Activated naive CD4-positive, alpha-beta T cell treated with Interleukin-2 at 50 U/mL for 16 hours (primary cell): ENCODE measurements at places on chromosomes 7 and 10.

DNA sequence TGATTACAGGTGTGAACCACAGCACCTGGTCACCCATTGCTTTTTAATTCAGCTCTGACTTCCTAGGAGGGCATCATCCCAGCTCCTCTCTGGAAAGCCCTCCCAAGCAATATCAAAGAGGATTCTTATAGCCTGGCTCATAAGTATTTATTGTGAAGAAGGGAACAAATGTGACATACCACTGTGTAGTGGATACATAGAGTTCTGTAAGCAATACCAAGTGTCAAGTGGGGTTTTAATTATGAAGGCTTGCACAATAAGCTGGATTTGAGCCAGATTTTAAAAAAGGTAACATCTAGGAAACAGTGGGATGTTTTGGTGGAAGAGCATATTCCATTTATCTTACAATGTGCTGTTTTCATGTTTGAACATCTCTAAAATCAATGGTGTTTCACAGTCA lies 19.0 kb upstream of the PRTFDC1 start:
- no peak for DNase-seq

DNA sequence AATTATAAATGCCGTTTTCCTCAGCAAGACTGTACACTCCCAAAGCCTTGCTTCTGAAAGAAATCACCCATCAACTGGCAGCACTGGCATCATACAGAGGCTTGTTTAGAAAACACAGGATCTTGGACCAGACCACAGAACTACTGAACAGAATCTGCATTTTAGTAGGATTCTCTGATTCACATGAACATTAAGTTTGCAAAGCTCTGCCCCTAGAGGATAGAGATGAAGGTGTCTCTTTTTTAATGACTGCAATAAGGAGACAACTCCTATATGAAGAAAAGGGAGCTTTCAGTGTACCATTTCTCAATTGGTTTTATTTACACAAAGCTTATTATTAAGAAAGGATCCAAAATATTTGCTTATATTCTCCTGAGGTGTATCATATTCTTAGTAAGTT lies 172.7 kb downstream of the AGMO start:
- no peak for DNase-seq

- no peak for DNase-seq
Measured at GRCh38 chr10:116669080-116669479, 48.3 kb downstream of the PNLIPRP2 start.

- no peak for DNase-seq
Measured at GRCh38 chr10:38157270-38157685, 63.1 kb downstream of the ZNF37A start.

- DNase-seq, result no peak
Measured at GRCh38 chr7:52140851-52141250, 824.2 kb upstream of the COBL start.

DNA sequence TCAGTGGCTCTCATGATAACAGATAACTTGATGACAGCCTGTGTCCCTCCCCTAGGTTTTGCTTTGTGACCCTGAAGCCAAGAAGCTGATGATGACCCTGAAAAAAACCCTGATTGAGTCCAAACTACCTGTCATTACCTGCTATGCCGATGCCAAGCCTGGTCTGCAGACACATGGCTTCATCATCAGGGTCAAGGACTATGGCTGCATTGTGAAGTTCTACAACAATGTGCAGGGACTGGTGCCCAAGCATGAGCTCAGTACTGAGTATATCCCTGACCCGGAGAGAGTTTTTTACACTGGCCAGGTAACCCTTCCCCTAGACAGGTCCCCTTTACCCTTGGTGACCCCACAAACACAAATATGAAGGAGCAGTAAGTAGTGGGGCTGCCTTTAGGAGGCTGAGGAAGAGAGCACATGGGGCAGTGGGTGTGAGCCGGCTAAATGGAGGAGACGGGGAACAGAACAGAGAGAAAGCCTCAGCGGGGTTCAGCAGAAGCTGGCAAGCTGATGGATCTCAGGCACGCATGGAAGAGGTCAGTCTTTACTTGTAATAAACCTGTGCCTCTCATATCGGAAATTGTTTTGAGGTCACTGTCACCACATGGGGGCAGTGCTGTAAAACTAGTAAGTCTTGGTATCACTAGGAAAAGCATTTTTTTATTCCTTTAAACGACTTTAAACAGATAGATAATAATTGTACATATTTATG lies 20.2 kb downstream of the PDCD11 start:
- peak; percentile 43 for DNase-seq

GRCh38 chr10:33273295-33274002 lies 61.0 kb downstream of the NRP1 start:
- DNase-seq, result no peak

- no peak for DNase-seq
Measured at GRCh38 chr7:30225863-30226613, 58.4 kb upstream of the ZNRF2 start.

DNA sequence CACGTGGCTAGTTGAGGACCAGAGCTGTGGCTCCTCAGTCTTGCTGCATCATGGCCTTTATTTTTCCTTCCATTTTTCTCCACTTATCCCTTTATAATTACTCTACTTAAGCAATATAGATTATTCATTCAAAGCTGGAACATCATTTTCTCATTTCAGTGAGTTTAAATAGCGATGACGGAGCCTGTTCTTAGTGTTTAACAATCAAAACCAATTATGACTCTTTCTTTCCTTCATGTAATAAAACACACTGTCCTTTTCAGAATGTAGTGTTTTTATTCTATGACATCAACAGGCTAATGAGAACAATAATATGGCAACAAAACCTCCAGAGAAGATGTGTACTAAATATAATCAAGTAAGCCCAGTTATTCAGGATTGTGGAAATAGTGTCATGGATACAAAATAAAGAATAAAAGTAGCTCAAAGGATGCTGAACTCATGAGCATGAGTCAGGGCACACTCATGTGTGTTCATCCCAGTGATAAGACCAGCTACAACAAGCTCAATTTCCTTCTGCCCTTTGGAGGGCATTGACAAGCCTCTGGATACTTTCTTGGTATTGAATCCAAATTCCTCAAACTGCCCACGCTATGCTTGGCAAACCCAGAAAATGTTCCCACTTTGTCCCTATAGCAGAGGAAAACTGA lies 188.4 kb downstream of the CYP26A1 start:
- DNase-seq, result no peak

- no peak for DNase-seq
Measured at GRCh38 chr7:30688718-30689221, 6.5 kb upstream of the CRHR2 start.

DNA sequence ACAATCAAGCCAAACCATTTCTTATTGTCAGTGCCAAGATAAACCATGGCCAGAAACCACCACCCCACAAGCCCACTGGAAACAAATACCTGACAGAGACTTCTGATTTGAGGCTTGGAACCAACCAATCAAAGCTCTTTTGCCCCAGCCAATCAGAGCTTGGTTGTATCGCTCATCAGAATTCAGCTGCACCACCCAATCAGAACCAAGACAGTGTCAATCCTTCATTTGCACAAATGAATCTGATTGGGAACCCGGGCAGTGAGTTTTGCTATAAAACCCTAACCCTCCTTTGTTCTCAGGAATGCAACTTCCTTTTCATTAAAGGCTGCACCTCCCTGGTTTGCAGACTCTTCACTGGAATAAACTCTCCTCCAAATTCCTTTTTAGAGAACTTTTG lies 87.4 kb downstream of the ELAPOR2 start:
- DNase-seq, result no peak

- DNase-seq, result no peak
Measured at GRCh38 chr7:87452279-87452678, 23.2 kb downstream of the ABCB4 start.

GRCh38 chr7:127949769-127950222 lies 81.4 kb downstream of the LRRC4 start:
- DNase-seq, result no peak

- no peak for DNase-seq
Measured at GRCh38 chr7:66769833-66770512, 29.4 kb downstream of the RABGEF1 start.

- no peak for DNase-seq
Measured at GRCh38 chr10:100357059-100357858, 10.2 kb downstream of the SCD start.

GRCh38 chr7:129376778-129377700 lies 57.2 kb upstream of the STRIP2 start:
- DNase-seq, result no peak

DNA sequence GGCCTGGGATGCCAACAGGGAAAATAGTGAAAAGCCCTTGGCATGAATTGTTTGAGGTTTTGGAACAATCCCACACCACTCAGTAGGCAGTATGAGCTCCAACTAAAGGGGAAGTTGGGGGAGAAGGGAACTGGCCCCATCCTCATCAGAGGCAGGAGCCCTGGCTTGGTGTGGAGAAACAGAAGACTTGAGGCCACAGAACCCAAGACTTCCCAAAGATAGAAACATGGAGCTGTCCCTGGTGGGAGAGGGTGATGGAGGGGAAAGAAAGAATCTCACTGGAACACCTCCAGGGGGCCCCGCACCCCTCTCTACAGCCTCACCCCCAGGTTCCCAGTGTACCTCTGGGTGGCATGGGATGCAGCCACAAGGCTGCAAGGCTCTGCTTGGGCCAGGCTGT lies 85.7 kb downstream of the VSTM4 start:
- DNase-seq, result no peak

DNA sequence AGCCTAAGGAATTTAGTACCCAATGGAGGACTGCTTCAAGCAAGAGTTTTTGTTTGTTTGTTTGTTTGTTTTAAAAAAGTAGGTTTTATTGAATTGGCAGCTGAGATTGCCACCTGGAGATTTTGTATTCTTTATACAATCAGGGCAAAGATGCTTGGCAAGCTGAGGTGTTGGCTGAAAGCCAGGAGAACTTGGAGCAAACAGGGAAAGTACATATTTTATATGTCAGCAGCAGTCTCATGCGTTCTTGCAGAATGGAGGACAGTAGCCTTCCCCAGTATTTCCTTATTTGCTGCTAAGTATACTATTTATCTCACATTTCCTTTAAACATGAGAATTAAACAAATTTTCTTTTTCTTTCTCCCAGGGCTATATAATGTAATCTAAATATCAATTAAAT lies 22.6 kb upstream of the ICA1 start:
- DNase-seq, result no peak

DNA sequence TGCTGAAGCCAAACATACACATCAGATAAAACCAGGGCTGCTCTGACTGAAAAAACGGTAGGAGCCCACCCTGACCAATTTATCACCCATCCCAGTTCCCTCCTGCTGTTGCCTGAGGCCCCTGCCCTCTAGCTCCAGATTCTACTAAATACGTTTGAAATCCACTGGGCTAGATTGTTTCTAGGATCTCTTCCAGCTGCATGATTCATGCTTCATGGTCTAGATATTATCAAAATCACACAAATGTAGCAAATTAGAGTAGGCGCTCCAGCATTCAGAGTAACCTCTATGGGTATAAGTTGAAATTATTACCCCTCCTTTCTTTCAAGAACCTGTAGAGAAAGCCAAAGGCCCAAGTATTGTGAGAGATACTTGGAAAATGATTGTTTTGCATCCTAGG lies 151.2 kb upstream of the FAM13C start:
- no peak for DNase-seq

DNA sequence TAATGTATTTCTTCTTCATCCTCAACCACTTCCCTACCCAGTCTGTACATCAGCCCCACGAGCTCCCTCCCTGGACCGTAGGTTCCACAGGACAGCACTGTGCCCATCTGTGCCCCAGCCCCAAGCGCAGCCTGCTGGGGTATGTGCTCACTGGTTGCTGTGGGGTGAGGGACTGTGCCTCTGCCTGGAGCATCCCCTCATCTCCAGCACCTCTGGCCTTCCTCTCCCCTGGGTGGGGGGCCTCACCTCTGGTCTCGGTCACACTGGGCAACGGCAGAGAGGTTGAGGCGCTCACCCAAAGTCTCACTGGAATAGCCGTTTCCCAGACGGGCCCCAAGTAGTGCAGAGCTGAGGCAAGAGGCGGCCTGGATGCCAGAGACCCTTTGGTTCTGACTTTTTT lies 1.5 kb upstream of the PRKAR1B start:
- no peak for DNase-seq

DNA sequence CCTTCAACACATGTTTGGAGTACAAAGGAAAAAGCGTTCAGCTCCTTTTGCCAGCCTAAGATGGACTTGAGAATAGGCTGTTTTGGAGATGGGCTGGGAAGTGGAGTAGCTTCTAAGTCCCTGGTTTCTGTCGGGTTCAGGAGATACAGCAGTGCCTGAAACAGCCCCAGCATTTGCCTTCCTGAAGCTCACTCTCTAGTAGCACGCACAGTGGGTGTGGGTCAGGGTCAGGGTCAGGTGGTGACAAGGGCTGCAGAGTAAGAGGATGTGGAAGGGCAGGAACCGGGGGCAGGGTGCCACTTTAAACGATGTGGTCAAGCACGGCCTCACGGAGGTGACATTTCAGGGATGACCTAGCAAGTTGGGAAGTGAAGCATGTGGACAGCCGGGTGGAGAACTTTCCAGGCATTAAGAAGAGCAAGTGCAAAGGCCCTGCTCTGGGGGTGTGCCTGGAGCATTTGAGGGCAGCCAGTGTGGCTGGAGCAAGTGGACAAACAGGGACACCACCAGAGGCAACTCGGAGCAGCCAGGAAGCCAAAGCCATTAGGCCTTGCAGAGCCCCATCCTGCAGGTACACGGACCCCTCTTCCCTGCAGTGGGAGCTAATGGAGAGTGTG lies 382.2 kb upstream of the ZMIZ1 start:
- DNase-seq, result no peak

- no peak for DNase-seq
Measured at GRCh38 chr10:73909540-73910115, 1.3 kb upstream of the PLAU start.

GRCh38 chr7:74306004-74306729 lies 17.0 kb downstream of the CLIP2 start:
- DNase-seq, result no peak

DNA sequence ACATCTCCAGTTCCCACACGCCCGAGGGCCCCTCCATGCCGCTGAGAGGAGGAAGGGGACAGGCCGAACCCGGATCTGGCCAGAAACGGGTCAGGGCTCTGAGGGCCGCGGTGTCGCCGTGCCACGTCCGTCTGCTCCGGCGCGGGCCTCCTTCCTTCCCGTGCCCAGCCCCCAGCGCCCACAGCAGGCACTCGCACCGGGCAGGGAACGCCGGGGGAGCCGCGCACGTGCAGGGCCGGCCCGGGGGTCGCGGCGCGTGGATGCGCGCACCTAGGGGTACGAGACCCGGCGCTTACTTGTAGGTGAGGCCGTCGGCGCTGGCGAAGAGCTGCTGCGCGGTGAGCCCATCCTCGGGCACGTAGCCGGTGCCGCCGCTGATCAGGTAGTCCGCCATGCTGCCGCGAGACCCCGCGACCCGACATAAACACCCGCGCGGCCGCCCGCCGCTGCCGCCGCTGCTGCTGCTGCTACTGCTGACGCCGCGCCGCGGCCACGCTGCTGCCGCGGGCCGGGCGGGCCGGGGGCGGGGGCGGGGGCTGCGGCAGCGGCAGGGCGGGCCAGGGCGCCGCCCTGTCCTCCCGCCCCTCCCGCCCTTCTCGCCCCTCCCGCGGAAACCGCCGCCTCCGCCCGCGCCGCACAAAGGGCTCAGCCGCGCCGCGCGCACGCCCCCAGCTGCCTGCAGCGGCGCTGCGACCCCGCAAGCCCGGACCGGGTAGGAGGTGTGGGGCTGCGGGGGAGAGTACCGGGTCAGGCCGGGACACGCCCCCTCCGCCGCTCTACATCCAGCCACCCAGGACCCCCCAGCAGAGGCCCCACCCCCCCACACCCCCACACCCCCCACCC lies 4.1 kb downstream of the IMPDH1 start:
- DNase-seq, result peak; percentile 64

GRCh38 chr10:62084451-62084850 lies 183.0 kb downstream of the ARID5B start:
- DNase-seq, result no peak

GRCh38 chr7:71184136-71184535 lies 52.2 kb downstream of the GALNT17 start:
- no peak for DNase-seq
